Liver (tissue), 10 donors: ENCODE measurements at places on chromosomes 2 and 18. TPM values are rescaled to one million over a fixed set of nuclear protein-coding genes. Genes with fewer than 3 reads are reported as not detected.
A peak's percentile ranks its signal among the peaks of the same experiment; 100 is the strongest.

COL5A2 gene
- 83.5 TPM for total RNA-seq

GRCh38 chr2:171244970-171245782 is 84.5 kb upstream of the TLK1 start:
- H3K27ac ChIP-seq: no peak overlapping the region
- H3K4me1 ChIP-seq: no peaks in the 10 kb centered on the region
- no peaks in the 10 kb centered on the region for H3K36me3 ChIP-seq
- DNase-seq: no peak

GRCh38 chr2:11891028-11891427 is 144.6 kb downstream of the LPIN1 start:
- no peaks in the 10 kb centered on the region for H3K36me3 ChIP-seq
- no peaks in the 10 kb centered on the region for H3K4me1 ChIP-seq
- no peaks in the 10 kb centered on the region for H3K27me3 ChIP-seq
- DNase-seq: no peak
- H3K4me3 ChIP-seq: no peak overlapping the region
- H3K27ac ChIP-seq: no peak overlapping the region

DNA sequence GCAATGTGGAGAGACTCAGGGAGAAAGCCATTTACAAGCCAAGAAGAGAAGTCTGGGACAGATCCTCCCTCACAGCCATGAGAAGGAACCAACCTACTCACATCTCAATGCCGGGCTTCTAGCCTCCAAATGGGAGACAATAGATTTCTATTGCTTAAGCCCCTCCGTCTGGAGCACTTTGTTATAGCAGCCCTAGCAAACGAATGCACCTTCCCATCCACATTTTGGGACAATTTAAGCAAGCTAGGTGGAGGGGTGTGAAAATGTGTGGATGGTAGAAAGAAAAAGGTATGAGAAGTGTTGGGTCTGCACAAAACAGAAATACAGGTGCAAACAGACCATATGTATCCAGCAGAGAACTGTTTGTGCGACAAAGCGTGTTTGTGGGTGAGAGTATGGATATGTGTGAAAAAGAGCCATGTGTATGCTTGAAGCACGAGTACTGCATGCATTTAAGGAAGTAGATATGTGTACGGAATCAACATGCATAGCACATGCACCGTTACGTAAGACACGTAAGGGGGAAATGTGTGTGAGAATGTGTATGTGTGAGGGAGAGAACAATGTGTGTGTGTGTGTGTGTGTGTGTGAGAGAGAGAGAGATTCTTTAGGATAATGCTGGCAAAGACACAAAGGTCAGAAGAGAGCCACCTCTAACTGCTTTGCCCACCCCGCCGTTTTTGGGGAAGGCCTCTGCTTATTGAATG is 13.1 kb upstream of the E2F6 start:
- no peaks in the 10 kb centered on the region for H3K36me3 ChIP-seq
- DNase-seq: no peak
- no peak overlapping the region for H3K27ac ChIP-seq
- H3K4me3 ChIP-seq: no peak overlapping the region
- H3K4me1 ChIP-seq: no peaks in the 10 kb centered on the region

GRCh38 chr2:113711851-113712250 is 44.6 kb downstream of the SLC35F5 start:
- peaks cover 16% of the 10 kb centered on the region for H3K36me3 ChIP-seq
- H3K4me3 ChIP-seq: no peak overlapping the region
- H3K4me1 ChIP-seq: peaks cover 5% of the 10 kb centered on the region
- H3K27me3 ChIP-seq: no peaks in the 10 kb centered on the region
- DNase-seq: no peak

DNA sequence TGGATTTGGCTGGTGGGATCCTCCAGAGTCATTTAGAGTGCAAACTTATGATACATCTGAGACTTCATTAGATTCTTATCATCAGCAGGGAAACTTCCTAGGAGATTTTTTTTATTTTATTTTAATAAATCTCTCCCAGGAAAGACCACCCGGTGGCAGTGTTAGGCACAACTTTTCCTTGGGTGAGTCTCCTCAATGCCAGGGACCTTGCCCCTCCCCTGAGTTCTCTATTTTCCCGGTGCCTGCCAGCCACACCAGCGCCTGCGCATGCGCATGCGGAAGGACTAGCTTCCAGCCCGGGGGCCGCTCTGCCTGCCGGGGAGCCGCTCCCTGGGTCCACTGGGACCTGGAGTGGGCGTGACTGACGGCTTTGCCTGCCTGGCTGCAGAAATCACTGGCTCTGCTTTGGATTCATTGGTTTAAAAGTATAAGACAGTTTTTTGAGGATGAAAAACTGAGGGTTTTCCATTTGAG is 86.6 kb downstream of the TMEM182 start:
- H3K4me3 ChIP-seq: no peak overlapping the region
- H3K27me3 ChIP-seq: no peaks in the 10 kb centered on the region
- peak; percentile 64 for DNase-seq
- no peaks in the 10 kb centered on the region for H3K4me1 ChIP-seq
